ENCODE measurements at places on chromosomes 1 and 21.

DNA sequence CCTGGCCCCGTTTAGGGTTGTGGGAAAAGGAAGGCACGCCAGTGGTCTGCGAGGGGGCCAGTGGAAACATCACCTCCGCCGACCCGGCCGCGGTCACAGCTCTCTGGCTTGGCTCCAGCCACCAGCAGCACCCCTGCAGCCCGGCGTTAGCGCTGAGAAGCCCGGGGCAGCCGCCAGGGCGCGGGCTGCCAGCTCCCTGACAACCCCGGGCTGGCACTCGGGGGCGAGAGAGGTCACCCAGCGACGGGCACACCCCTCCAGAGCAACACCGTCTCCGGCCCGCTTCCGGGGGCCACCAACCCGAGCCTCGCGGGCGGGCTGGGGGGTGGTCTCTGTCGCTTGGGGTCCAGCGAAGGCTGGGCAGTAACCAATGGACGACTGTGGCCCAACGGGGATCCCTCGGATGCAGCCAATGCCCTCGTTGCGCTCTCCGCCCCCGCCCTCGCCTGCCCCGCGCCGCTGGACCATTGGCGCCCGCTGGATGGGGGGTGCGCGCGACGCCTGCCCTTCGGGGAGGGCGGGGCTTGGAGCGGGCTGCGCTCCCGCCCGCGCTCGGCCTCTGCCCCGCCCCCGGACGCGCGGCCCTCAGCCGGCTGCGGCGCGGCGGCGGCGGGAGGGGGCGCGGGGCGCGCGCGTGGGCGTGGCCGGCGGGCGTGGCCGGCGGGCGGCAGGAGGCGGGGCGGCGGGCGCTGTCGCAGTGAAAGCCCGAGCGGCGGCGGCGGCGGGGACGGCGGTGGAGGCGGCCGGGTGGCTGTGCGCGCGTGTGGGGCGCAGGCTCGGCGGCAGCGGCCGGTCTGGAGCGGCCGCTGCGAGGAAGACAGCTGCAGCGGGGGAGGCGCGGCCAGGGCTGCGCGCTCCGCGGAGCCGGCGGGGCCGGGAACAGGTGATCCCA, at the start of gene MAN1C1:
Gene MAN1C1, plus strand, starts transcription at position 697 of the 892 bp plus-strand sequence. CDS start 1,007 bp downstream, outside the sequence.
- peak; percentile 96 for DNase-seq

DNA sequence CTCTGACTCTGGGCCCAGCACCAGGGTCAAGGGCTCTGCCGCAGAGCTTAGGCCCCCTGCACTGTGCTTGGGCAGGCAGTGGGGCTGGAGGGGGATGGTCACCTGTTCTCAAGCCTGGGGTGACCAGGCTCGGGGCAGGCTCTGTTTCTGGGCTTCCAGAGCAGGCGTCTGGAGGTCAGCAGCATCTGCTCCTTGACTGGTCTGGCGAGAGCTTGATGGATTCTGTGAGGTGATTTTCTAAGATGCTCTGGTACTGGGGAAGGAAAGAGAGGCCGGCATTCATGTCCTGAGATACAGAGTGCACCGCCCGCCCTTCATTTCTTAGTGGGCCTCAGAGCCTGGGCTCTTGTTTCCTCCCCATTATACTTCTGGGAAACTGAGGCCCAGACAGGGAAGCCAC, 24.5 kb downstream of the RAB7B start:
- DNase-seq: no peak

DNA sequence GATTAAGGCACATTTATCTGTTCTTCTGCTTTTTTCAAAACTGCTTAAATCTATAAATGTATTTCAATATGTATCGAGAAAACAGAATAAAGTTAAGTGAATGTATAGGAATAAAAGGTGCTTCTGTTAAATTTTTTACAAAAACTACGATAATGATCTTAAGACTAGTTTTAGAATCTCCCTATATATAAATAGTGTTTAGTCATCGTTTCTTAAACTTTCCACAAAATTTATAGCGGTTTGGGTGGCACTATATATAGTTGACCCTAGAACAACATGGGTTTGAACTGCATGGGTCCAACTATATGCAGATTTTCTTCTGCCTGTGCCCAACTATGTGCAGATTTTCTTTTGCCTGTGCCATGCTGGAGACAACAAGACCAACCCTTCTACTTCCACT, 125.7 kb downstream of the CRB1 start:
- DNase-seq: no peak

DNA sequence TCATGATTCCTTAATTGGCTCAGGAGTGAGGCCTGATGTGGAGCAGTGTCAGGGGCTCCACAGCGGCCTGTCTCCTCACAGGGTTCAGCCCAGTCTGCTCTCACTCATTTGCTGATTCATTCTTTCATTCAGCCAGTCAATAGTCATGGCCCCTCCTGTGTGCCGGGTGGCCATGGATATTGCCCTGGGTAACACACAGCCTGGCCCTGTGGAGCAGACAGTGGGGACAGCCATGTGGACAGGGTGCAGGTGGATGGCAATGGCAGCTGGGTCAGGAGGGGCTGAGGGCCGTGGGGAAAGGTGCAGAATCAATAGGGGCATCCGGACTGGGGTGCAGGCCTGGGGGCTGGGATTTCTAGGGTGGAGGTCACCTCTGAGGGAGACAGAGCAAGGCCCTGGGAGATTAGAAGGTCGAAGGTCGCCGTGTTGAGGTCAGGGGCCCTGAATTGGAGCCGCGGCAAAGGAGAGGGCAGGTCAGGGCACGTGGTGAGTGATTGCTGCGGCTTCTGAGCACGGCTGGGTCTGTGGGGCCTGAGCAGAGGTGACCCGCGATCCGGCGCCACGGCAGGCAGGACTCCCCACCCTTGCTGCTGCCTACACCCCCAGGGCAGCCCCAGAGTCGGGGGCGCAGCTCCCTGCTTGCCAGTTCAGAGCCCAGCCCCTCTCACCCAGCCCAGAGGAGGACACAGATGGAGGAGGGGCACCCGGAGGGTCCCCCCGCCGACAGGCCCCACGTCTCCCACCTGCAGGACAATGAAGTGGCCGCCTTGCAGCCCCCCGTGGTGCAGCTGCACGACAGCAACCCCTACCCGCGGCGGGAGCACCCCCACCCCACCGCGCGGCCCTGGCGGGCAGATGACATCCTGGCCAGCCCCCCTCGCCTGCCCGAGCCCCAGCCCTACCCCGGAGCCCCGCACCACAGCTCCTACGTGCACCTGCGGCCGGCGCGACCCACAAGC, 33.4 kb downstream of the SLC19A1 start:
- no peak for DNase-seq

- DNase-seq: no peak
Observed at GRCh38 chr1:194795917-194796593, 1609.6 kb upstream of the B3GALT2 start.

DNA sequence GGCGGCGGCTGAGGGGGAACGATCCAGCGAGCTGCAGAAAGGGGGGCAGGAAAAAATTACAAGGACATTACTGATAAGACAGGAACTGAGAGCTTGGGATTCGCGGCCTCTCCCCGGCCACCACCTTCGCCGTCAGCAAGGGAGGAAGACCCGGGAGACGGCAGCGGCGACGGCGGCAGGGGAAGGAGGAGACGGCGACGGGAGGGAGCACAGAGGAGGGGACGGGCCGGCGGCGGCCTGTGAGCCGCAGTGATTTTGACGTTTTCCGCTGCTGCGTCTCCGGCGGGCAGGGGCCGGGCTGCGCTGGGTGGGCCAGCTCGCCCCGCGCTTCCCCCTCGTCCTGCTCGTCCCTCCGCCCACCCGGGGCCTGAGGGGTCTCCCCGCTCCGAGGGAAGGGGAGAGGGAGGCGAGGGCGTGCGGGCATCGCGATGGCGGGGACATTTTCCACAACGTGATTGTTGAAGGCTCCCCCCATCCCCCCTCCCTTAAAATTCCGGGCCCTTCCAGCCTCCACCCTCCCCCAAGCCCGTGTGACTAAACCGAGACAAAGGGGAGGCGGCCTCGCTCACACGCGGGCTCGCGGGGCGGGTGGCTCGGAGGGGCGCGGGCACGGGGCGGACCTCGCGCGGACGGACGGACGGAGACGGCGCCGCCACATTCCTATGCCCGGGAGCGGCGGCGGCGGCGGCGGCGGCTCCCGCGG, 407 bp downstream of the CAMSAP2 start:
- peak; percentile 94 for DNase-seq

DNA sequence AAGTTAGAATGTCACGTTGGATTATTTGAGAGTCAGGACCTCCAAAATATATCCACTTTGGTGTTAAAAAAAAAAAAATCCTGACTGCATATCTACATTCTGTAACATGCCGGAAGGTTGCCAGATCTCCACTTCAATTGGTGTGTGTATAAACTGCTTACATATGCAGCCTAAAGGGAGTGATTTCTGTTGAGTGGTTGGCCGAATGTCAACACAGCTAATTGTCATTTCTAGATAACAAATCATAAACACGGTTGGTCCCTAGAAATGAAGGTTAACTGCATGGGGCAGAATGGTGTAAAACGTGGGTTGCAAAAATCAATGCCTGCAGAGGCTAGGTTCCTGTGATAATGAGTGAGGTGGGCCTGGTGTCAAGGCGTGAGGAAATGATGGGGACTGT, 15.0 kb upstream of the ROR1 start:
- no peak for DNase-seq

- DNase-seq: no peak
Observed at GRCh38 chr1:243316366-243316989, 60.6 kb downstream of the SDCCAG8 start.

DNA sequence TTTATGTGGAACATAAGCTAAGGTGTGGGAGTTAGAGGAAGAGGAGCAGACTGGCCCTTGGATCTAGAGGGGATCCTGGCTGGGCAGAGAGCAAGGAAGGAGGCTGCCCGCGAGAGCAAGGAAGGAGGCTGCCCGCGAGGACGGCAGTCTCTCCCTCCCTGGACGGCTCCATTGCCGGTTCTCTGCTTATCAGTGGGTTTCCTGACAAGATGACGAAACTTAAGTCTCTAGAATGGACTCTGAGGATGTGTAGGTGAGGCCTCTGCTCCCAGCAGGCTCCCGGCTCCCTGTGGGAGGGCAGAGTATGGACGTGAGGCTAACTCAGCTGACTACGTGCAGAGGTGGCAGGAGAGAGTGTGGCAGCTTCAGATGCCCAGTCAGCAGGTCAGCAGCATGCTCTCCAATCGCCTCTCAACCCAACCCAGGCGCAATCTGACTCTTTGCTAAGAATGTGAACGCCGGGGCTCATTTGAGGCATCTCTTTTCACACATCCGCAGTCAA, 6.1 kb downstream of the MYBPHL start:
- DNase-seq: no peak

GRCh38 chr1:7555391-7556185, 215.5 kb upstream of the VAMP3 start:
- DNase-seq: no peak

DNA sequence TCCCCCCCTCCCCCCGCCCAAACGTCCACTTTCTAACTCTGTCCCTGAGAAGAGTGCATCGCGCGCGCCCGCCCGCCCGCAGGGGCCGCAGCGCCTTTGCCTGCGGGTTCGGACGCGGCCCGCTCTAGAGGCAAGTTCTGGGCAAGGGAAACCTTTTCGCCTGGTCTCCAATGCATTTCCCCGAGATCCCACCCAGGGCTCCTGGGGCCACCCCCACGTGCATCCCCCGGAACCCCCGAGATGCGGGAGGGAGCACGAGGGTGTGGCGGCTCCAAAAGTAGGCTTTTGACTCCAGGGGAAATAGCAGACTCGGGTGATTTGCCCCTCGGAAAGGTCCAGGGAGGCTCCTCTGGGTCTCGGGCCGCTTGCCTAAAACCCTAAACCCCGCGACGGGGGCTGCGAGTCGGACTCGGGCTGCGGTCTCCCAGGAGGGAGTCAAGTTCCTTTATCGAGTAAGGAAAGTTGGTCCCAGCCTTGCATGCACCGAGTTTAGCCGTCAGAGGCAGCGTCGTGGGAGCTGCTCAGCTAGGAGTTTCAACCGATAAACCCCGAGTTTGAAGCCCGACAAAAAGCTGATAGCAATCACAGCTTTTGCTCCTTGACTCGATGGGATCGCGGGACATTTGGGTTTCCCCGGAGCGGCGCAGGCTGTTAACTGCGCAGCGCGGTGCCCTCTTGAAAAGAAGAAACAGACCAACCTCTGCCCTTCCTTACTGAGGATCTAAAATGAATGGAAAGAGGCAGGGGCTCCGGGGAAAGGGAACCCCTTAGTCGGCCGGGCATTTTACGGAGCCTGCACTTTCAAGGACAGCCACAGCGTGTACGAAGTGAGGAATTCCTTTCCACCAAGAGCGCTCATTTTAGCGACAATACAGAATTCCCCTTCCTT, 158.1 kb downstream of the RUNX1 start:
- peak; percentile 81 for DNase-seq

- peak; percentile 73 for DNase-seq
Observed at GRCh38 chr1:31669786-31670592, 25.3 kb upstream of the PEF1 start.

- no peak for DNase-seq
Observed at GRCh38 chr1:59020151-59020997, 236.5 kb upstream of the JUN start.

DNA sequence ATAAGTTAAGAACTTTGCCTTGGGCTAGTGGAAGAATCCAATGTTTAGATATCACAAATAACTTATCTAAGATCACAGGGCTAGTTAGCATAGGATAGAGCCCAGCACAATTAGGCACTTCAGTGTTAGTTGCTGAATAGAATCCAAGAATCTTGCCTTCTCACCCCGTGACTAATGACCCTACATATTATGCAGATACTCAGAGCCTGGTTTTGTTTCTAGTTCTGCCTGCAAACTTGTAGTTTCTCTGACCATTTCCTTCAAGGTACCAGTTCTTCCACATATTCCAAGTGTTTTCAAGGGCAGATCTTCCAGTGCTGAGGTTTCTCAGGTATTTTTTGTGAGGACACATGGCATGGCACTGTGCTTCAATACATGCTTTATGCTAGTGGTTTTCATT, 239.3 kb downstream of the KCNK2 start:
- DNase-seq: no peak

DNA sequence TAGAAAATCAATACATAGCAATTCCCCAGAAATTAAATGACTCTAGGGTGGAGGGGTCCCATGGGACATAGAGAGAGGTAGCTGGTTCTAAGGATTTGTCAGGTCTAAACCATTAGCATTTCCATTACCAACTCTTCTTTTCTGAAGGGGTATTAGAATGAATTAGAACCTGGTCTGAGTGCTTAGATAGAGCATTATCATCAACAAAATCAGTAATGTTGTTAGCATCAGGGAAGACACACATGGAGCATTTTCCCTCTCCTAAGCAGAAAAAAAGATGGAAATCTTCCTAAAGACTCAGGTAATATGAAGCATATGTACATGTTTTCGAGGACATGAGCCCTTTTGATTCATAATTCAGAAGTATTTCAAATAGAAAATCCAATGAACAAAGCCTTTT, 984.4 kb upstream of the NCAM2 start:
- DNase-seq: no peak

GRCh38 chr21:26136671-26137070, 33.9 kb downstream of the APP start:
- no peak for DNase-seq

DNA sequence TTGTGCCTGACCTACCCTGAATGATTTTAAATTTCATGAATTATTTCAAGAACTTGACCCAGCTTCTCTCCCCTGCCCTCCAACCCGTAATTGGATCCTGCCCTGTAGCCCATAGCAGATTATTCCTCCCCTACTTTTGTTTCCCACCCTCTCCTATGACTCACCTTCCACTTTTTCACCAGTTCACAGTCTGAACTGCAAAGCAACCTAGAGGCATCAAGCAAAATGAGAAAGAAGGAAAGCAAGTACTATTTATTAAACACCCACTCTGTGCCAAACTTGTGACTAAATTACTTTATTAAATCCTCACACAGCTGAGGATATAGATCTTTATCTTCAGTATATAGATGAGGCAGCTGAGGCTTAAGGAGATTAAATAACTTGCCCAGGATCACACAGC, 20.7 kb upstream of the IKBKE start:
- DNase-seq: no peak

- peak; percentile 12 for DNase-seq
Observed at GRCh38 chr1:87464022-87464490, 135.4 kb downstream of the LMO4 start.

- no peak for DNase-seq
Observed at GRCh38 chr21:29904359-29905282, 35.2 kb downstream of the GRIK1 start.

GRCh38 chr1:91799159-91799558, 86.8 kb downstream of the TGFBR3 start:
- DNase-seq: no peak

Measured in eye (tissue), 1 donor.